Activated T-helper 1 cell treated with Interleukin-2 at 50 U/mL for 16 hours (primary cell): ENCODE measurements at places on chromosomes 7 and 10.

DNA sequence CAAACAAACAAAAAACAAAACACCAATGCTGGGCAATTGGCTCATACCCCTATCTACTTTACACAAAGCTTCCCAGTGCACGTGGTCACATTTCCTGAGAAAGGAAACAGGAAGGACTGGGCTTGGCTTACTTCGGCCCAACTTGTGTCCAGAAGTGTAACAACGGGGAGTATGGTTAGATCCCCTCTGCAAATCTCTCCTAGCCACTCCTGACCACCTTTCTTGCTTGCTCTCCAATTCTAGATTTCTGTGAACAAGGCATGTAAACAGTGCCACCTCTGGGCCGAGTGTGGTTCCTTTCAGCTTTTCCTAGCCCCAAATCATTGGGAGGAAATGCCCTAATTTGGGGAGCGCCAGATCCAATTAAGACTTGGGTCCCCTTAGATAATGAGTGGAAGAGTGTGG is 21.0 kb upstream of the FRAT2 start:
- DNase-seq, result no peak

GRCh38 chr10:133026171-133026570 is 61.6 kb upstream of the ADGRA1 start:
- DNase-seq, result no peak

DNA sequence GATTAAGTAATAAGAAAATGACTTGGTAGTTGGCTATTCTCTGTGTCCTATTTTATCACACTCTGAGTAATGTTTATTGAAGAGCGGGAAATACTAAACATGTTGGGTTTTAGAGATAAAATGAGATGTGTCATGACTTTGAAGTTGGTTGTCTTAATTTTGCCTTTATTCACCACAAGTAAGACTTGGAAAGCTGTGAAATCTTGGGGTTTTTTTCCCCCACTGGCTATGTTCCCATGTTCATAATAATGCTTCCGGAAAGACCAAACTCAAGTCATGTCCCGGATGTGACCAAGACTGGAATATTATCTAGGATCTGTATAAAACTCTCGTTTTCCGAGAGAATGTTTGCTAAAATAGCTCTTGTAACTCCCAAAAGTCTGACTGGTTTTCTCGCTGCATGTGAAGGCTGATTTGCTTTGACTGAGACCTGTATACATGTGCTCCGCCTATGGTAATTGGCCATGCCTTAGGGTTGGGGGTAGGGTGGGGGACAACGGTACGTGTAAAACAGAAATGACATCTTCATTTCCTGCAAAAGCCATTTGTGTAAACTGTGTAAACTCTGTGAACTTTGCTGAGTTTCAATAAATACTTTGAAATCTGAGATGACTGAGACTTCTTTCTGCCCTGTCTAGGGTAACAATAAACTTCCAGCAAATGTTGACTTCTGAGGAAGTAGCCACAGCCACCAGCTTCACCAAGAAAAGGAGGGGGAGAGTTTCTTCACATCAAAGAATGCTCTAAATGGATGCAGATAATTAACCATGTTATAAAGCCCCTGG is 169.6 kb downstream of the ZNF365 start:
- DNase-seq, result no peak

DNA sequence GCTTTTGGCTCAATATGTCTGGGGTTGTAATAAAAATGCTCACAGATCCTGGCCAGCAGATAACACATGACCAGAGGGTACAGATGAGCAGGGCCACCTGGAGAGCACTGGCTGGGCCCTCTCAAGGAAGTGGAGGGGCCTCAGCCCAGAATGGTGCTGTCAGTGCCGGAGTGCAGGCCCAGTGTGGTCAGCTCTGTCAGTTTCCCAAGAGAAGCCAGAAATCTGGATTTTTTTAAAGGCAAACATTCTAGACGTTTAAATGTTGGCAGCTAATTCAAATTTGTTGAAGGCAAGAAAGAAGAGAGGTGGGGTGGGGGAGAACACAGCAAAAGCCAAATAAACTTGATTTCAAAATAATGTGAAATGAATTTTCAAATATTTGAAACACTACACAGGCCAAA is 2.0 kb downstream of the C10orf105 start:
- no peak for DNase-seq

- no peak for DNase-seq
Observed at GRCh38 chr7:31309407-31309806, 31.1 kb downstream of the NEUROD6 start.

- DNase-seq, result no peak
Observed at GRCh38 chr7:142158736-142159496, 47.4 kb downstream of the MGAM2 start.

GRCh38 chr7:78178319-78178718 is 379.7 kb downstream of the PHTF2 start:
- DNase-seq, result no peak

- DNase-seq, result no peak
Observed at GRCh38 chr7:137209151-137209817, 134.2 kb downstream of the PTN start.

- DNase-seq, result no peak
Observed at GRCh38 chr10:70899096-70899495, 10.7 kb upstream of the PCBD1 start.

GRCh38 chr10:21387868-21388267 is 137.6 kb downstream of the SKIDA1 start:
- no peak for DNase-seq
